ENCODE measurements at places on chromosomes 16 and 17.
A peak's percentile ranks its signal among the peaks of the same experiment; 100 is the strongest.

DNA sequence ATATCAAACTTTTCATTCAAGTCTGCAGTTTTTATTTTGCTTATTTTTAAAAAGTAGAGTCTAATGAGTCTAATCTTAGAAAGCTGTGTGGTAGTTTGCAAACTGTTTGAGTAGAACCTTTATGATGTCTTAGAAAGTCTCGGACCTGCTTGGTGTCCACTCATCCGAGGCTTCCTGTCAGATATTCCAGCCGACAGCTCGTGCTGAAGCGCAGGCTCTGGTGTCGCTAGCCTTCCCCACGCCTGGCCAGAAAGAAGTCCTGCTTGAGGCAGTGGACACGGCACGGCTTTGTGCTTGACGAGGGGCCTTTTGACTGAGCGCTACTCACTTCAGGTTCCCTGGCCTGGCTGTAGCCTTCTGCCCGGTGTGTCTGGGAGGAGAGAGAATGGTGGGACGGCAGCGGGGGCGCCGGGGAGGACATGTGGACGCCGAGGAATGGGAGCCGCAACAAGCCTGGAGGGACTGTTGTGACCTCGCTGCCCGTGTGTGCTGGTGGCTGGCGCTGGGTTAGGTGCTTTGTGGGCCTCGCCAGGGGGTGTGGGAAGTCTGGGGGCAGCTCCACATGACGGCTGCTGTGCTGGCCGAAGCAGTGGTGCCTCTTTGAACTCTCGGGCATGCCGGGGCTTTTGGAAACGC, 33.5 kb downstream of the BANP start:
- no peak for DNase-seq

DNA sequence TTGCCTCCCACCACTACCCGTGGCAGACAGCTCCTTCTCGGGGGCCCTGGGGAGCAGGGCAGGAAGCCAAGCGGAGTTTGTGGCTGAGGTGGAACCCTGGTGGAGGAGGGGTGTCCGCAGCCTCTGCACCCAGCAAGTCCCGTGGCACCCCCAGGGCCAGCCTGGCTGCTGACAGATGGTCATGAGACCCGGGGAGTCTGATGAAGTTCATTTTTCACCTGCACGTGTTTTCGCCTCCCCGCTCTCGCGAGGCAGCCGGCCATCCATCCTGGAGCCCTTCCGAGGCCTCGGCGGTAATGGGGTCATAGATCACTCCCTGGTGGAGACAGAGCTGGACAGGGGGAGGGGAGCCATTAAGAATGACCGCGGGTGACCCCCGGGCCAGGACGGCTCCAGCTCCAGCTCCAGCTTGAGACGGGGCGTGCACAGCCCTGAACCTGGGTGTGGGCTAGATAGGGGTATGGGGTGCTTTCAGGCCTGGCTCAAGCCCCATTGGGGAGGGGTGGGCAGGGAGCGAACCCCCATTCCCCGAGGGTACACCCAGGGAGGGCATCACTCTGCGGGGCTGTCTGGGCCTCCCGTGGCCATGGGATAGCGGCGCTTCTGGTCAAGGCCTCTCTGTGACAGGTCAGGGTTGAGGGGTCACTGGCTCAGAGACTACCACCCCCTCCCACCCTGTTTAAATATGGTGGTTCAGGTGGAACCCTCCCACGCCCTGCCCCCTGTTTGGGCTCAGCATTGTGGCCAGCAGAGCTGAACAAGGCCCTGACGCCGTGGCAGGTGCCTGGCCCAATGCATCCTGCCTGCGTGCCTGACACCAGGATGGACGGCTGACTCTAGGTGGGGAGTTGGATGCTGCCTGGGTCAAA, 227.4 kb upstream of the GSE1 start:
- peak; percentile 45 for DNase-seq

GRCh38 chr16:49701789-49702494, 154.0 kb downstream of the ZNF423 start:
- peak; percentile 90 for DNase-seq

GRCh38 chr17:1486802-1487695, 5.4 kb downstream of the MYO1C start:
- no peak for DNase-seq

DNA sequence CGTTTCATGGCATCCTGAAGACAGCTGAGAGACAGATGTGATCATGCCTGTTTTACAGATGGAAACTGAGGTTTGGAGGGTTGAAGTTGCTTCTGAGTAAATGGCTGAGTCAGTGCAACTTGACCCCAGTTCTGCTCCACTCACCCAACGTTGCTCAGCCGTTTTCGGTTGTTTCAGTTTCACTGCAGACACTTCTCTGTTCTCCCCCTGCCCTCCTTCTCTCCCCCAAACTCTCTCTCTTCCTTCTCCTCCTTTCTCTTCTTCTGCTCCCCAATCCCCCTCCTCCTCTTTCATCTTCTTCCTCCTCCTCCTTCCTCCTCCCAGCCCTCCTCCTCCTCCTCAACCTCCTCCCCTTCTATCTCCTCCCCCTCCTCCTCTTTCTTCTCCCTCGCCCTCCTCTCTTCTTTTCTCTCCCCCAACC, 9.4 kb upstream of the CEP20 start:
- DNase-seq, result no peak

GRCh38 chr16:51031598-51031997, 119.5 kb downstream of the SALL1 start:
- no peak for DNase-seq

All from NCI-H524 treated with DMSO at 0.1 percent for 48 hours (cell line).